ENCODE measurements at places on chromosomes 7 and 10.
A peak's percentile ranks its signal among the peaks of the same experiment; 100 is the strongest.

DNA sequence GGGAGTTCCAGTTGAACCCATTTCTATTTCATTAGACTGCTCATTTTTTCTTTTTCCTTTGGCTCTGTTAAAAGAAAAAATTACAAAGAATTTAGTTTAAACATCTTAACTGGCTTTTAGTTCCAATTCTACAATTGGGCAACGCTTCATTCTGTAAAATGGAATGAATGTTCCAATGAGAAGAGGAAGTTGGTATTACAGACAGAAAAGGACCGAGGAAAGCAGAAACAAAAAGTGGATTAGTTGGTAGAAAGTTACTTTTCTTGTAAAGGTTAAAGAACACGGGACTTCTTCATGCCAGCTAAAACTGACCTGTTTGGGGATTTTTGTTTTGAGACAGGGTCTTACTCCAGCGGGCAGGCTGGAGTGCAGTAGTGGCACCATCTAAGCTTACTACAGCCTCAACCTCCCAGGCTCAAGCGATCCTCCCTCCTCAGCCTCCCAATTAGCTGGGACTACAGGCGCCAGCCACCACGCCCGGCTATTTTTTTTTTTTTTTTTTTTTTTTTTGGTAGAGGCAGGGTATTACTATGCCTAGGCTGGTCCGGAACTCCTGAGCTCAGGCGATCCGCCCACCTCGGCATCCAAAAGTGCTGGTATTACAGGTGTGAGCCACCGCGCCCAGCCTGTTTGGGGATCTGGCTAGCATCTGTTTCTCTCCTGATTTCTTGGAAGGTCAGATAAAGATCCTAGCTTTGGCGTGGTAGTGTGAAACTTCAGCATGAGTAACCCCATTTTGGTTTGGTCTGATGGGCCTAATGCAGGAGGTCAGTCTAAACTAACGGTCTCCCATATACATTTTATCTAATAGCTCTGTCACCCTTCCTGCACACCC, 1.3 kb upstream of the VDAC2 start:
- DNase-seq = no peak

GRCh38 chr7:115135146-115135545, 213.3 kb downstream of the MDFIC start:
- DNase-seq = peak; percentile 76

DNA sequence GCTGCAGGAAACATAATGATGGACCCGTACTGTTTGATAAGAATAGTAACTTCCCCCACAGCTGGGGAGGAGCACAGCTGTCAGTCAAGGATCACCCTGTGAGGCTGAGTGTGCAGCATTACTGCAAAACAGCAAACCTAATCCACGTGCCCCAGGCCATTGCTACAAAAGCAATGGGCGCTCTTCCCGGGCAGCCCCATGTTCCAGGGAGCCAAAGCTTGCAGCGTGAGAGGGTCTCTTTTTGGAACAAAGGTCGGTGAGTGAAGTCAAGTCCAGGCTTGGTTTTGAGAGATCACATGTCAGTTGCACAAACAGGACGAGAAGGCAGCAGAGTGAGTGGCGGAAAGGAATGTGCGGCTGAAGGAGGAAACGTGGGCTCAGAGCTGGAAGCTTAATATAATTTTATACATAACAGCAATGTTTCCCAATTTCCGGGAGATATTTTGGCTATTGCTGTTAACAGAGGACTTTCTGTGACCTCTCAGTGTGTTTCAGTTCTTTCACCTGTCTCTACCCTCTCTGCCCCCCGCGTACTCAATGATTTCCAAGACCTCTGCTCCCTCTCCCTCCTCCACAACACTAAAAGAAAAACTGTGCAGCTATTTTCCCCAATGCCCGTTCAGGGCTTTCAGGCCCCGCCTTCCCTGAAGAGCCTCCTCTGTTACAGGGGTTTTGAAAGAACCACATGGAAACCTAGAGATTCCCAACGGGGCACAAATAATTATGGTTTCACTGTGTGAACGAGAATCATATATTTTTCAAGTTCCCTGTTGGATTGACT, 128.9 kb downstream of the MTPAP start:
- DNase-seq = peak; percentile 100

DNA sequence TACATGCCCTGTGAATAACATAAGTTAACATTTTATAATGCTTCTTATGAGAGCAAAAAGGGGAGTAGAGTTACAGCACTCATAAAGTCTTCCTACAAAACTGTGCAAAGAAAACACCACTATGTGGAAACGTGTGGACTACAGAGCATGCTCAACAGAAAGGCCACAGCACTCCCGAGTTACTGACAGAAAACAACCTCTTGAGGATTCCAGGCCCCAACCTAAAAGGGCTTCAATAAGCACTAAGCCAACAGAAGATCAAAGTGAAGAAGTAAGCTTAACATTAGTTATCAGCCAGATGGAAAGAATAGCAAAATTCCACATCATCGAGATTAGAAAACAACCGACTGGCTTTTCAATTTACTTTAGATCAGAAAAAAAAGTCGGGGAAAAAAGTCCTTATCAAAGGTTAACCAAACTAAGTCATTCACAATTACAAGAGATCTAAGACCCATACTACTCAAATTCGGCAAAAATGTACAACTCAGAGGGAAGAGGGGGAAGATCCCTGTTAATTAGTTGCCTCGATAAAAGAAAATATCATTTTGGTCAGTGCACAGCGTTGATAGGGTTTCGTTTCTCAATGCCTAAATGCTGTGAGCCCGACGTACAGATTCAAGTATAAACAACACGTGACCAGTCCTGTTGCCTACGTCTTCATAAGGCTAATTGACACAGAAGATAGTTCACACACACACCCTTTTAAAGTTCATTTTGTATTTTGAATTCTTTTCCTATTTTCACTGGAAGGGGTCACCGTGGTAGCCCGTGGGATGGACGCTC, 1.4 kb downstream of the KBTBD2 start:
- DNase-seq = peak; percentile 82

DNA sequence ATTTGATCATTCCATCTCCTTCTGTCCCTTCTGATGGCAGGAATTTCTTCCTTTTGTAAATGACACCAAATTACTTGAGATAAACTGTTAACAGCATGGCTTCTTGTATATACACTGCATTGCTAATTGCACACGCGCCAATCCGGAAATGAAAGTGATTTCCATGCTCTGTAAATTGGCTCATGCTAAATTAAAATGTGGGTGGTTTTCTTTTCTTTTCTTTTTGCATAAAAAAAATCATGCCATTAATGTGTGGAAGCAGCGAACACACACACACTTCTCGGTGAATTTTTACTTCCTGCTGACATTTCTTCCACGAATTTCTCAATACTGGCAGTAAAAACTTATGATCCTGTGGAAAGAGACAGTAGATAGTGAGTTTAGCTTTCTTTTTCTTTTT, 123.1 kb upstream of the CCDC6 start:
- no peak for DNase-seq

- DNase-seq = no peak
Observed at GRCh38 chr10:127922675-127923366, 15.9 kb downstream of the PTPRE start.

- no peak for DNase-seq
Observed at GRCh38 chr10:124117833-124118232, 24.4 kb upstream of the CHST15 start.

GRCh38 chr10:122504610-122504950, 43.2 kb downstream of the HTRA1 start:
- no peak for DNase-seq

DNA sequence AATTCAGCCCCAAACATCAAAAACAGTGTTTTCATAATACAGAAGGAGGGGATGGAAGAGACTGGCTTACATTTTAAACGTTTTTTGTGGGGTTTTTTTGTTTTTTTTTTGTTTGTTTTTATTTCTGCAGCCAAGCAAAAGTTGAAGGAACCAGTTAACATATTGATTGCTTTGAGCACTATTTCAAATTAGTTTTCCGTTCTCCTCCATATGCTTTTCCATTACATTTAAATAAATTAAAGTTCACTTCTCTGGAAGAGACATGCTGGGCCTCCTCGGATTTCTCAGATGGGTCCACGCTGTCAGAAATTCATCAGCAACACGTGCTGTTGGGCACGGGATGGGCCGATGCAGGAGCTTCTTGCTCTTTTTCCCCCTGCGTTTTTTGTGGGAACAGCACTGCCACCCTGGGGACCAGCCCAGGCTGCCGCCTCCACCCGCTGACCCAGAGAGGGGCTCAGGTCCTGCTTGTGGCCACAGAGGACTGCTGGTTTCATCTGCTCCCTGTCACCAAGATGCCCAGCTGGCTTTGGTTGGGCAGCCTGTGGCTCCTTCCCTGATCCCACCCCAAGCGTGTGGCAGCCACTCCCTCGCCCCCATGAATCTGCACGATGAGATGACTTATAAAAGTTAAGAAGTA, 67.7 kb upstream of the CHST15 start:
- no peak for DNase-seq

DNA sequence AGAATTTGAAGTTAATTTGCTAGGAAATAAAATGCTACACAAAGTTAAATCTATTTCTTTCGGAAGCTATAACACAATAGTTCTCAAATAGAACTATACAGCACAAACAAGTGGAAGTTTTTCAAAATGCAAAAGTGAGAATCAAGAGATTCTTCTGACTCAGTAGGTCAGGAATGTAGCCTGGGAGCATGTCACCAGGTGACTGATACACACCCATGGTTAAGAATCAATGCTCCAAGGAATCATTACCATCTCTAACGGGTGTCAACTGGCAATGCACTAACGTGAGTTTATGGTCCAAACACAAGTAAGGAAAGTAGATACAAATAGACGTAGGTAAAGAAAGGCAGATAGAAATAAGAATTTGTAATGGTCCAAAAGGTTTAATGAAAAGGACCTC, 170.5 kb downstream of the SRPK2 start:
- no peak for DNase-seq

DNA sequence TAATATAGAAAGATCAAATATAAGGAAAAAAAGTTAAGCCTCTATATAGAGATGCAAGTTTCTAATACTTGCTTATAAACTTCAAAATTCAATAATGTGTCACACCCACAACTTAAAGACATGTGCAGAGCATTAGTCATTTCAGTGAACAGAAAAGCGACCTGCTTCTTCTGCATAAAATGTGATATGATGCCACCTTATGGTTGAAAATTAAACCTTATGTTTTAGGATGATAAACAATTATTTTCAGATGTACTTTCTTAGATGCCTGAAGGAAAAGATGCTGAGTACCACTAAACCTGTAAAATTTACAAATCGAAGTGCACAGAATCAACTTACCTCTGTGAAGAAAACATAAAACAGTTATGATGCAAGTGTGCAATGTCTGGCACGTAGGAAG, 96.0 kb downstream of the MTERF1 start:
- DNase-seq = peak; percentile 62

DNA sequence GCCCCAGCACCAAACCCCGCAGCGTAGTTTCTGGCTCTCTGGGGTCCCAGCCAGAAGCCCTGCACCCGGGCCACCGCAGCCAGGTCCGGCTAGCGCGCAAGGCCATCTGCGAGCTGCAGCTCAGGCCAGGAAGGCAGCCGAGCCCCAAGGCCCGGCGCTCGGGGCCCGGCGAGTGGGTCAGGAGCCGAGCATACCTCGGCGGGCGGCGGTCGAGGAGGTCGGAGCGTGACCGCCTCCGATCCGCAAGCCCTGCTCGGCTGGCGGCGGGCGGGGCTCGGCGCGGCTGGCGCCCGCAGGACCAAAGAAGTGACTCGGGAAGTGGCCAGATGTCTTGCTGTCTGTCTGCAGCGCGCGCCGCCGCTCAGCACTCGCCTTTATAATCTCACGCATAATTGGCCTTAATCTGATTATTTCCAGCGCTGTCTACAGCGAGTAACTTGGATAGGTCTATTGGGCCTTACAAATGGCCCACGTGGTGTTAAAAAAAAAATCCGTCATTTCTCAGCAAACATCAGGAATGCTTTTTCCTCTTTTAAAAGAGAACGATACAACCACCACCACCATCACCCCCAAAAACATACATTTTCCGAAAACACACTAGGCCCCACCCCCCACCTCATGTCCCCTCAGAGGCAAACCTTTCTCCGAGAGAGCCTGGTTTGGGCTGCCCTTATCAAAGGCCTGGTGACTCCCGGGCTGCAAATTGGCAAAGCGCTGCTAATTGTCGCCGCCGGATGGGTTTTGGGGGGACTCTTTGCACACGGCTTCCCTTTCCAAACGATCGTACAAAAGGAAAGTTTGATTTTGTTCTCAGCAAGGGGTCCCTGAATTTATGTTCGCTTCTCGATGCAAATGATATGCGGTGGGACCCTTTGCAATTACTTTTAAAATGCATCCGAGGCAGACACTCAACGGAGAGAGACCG, at the start of gene DRGX:
Gene DRGX (minus strand): TSS at position 349 of the 925 bp plus-strand sequence. CDS start 649 bp downstream, outside the sequence.
- no peak for DNase-seq

DNA sequence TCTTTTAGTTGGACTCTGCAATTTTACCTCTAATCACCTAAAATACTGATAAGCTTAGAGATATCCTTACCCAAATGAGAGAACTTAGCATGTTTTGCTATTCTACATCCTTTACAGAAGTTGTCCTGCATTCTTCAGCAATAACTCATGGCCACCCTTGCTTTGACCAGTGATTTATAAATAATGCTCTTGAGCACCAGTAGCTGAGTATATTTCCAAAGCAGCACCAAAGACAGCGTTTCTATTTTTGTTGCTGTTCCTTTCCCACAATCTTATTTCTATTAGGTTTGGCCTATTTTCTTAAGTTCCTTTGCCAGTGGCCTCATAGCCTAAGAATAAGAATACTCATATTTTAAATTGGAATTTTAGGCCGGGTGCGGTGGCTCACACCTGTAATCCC, 15.0 kb downstream of the ARPC1A start:
- DNase-seq = no peak

DNA sequence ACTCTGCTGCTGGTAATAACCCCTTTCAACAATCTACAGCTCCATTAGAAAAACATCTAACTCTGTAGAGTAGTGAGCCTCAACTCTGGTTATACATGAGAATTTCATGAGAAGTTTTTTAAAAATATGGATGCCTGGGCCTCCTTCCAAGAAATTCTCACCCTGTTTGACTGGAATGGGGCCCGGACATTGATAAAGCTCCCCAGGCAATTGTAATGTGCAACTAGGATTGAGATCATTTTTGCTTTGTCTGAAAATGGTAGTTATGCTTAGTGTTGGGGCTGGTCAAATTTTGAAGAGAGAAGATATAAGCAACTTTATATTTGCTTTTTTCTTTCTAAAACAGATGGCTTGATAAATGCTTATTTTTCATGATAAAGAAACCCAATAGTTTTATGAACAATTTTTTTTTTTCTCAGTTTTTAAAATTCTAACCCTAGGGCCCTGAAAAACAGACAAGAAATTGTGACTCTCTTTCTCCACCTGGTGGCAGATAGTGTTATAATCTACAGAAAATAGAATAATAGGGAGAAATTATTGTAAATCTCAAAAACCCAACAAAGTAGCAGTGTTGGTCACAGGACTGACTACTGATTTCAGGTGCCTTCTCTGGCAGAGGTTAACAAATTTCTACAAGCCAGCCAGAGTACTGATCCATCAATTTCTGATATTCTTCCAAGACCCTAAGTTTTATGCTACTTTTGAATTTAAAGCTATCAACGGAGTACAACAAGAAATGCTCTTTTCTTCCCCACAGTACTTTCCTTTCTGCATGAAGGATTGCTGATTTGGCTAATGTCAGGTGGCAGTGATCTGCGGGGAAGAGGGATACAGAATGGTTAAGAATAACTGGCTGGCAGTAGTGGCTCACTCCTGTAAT, 174.8 kb downstream of the DKK1 start:
- peak; percentile 56 for DNase-seq

GRCh38 chr7:94028768-94029167, 24.6 kb upstream of the BET1 start:
- no peak for DNase-seq

- peak; percentile 72 for DNase-seq
Observed at GRCh38 chr10:44640429-44640828, 255.5 kb upstream of the CXCL12 start.

Data from Kasumi-1 (cell line).